ENCODE measurements at places on chromosomes 7 and 10.

DNA sequence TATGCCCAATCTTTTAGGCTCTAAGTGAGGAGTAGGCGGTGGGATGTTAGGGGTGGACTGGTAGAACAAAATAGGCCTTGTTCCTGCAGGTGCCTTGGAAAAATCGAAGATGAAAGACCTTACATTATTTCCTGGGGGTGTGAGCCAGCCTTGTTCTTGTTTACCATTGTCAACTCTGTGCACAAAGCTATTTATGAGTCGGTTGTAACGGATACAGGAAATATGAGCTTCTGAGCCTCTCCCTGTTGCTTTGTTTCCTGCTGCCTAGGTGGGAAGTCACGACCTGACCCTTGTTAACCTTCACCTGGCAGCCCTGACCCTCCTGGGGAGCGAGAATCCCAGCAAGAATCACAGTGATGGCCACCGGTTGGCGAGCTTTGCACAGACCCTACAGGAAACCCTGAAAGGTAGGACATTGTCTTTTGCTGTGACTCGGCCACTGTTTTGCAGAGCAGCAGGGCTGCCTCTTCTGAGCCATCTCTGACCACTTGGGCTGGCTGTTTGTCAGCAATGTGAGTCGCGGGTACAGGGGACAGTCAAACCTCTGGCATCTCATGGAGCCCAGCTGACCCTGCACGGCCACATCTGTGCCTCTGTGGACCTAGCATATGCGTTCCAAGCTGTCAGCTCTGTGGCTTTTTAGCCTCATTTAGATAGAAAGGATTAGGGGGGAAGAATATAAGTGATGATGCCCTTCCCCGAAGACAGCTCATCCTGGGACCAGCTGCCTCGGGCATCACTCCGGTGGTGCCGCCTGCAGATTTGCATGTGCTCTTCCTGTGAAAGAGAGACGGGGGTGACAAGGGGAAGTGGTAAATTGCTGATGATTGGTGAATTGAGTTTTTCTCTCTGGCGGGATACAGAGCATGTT is 102.1 kb upstream of the ANLN start:
- DNase-seq = no peak

GRCh38 chr7:43942997-43943396 is 16.8 kb downstream of the UBE2D4 start:
- no peak for DNase-seq

GRCh38 chr10:124390471-124391187 is 28.1 kb downstream of the OAT start:
- DNase-seq = no peak

DNA sequence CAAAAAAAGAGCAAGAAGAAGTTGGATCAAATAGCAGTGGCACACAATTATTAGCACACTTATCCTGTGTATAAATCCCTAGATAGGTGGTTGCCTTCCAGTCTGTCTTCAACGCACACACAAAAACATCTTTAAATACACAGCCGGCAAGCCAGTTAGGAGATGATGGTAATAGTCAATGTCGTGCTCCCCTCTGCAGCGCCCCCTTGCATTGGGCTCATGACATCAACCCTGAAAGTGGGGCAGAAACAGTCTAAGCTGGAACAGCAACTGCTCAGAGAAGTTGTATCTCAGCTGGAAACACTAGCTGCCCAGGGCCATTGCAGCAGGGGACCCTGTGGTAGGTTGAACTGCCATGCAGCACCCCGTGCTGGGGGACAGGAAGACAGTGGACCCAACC is 179.5 kb upstream of the YAE1 start:
- no peak for DNase-seq

- DNase-seq = no peak
Observed at GRCh38 chr7:83640240-83640639, 8.7 kb downstream of the SEMA3E start.

GRCh38 chr10:120606051-120606764 is 149.2 kb downstream of the PLPP4 start:
- no peak for DNase-seq

- DNase-seq = no peak
Observed at GRCh38 chr10:129847741-129848483, 116.2 kb downstream of the EBF3 start.

GRCh38 chr10:48842231-48842630 is 97.4 kb downstream of the LRRC18 start:
- DNase-seq = no peak

DNA sequence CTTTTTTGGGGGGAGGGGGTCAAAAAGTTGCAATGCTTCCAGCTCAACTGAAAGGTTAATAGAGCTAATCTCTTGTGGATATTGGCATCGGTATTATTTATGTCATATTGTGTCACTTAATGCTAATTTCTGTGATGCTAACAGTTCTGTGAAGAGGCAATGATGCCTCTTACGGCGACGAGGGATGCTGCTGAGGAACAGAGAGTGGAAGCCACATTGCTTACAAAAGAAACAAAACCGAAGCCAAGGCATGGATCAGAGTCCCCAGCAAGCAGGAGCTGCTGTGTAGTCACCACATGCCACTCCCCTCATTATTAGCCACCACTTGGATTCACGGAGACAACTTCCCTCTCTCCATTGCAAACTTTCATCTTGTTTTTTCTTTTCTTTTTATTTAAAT is 536.5 kb upstream of the MGMT start:
- DNase-seq = no peak

- peak; percentile 71 for DNase-seq
Observed at GRCh38 chr7:128879939-128880746, 17.5 kb downstream of the ATP6V1F start.

DNA sequence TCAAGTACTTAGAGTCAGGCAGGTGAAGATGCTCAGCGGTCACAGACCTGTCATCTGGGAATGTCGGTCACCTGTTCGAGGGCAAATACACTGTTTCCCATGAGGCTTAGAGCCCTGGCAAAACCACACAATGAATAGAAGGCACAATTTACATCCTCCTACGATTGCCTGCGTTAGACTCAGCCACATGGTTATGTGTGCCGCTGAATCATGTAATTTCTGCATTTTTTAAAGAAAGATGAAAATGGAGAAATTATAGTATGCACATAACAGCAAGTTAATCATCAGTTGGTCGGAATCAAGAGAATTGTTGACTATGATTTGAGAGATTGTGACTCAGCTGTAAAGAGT is 158.2 kb downstream of the ADARB2 start:
- no peak for DNase-seq

GRCh38 chr7:7988706-7989105 is 20.1 kb downstream of the GLCCI1 start:
- no peak for DNase-seq

GRCh38 chr7:69467826-69468225 is 130.4 kb upstream of the AUTS2 start:
- DNase-seq = no peak

GRCh38 chr10:83685458-83685857 is 453.9 kb upstream of the GHITM start:
- no peak for DNase-seq

- DNase-seq = peak; percentile 94
Observed at GRCh38 chr7:30920584-30921539, 9.2 kb downstream of the AQP1 start.

GRCh38 chr7:137096607-137097006 is 228.2 kb downstream of the CHRM2 start:
- no peak for DNase-seq

DNA sequence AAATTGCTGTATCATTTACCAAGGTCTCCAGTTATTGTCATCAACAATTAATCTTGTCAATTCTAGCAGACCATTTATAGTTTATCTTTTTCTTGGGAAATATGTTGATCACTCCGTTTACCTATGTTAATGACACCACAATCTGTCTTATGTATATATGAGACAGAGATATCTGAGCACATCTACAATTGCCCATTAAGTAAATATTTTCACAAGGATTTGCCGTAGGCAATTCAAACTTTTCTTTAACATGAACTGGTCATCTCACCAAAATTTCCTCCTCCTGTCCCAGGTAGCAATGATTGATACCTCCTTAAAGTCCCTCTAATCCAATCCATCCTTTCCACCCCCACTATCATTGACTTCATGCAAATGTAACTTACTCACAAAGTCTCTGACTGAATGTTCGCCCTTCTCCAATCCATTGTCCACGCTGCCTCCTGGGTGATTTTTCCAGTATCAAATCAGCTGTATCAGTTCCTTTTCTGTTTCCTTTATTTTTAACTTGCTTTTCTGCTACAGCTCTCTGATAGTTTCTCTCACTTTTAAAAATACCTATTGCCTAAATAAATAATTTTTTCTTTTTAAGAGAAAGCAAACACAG is 138.3 kb downstream of the GNAT3 start:
- no peak for DNase-seq

- no peak for DNase-seq
Observed at GRCh38 chr7:36732806-36733205, 8.5 kb upstream of the AOAH start.

DNA sequence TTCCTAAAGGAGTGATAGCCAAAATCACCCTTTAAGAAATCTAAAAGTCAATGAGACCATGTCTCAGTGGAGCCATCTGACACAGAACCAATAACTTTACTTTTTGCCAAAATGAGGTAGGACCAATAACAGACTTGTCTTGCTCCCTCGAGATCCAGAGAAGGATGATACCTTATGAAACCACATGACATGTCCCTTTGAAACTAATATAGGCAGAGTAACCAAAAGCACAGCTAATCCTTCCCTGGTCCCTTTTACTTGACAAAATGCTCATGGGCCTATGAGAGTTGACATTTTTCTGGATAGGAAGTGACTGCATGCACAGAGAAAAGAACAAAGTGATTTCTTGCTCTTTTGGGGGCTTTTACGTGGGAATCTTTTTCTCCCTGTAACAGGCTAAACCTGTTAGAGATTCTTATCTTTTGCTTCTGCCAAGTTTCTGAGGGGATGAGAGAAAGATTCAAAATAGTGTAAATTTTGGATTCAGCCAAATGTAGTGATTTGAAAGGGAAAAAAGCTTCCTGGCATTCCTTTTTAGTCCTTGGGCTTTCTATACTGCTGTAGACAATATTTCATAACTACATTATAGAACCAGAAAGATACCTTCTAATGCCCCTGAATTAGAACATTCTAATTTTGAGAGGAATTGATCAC is 87.6 kb downstream of the ARMH3 start:
- DNase-seq = no peak

GRCh38 chr10:34813626-34814222 is 1.4 kb downstream of the PARD3 start:
- peak; percentile 62 for DNase-seq

DNA sequence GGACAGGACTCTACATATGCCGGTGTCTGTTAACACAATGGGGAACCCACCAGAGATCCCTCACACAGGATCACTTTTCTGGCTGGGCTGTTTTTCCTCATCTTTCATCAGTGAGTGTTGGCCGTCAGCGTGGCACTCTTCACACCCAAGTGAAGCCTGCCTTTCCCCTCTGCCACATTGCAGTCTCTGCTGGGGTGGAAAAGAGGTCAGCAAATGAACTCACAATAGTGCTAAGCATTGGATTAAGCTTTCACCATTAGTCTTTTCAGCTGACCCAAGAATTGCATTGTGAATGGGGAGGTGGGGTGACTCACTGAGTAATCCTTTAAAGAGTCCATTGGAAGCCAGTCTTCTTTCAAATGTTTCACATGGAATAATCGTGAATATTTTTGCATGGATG is 143.0 kb downstream of the KIAA1217 start:
- DNase-seq = no peak

GRCh38 chr7:29843093-29843492 is 36.8 kb downstream of the WIPF3 start:
- DNase-seq = no peak
